ENCODE measurements at places on chromosomes 3 and 15.

DNA sequence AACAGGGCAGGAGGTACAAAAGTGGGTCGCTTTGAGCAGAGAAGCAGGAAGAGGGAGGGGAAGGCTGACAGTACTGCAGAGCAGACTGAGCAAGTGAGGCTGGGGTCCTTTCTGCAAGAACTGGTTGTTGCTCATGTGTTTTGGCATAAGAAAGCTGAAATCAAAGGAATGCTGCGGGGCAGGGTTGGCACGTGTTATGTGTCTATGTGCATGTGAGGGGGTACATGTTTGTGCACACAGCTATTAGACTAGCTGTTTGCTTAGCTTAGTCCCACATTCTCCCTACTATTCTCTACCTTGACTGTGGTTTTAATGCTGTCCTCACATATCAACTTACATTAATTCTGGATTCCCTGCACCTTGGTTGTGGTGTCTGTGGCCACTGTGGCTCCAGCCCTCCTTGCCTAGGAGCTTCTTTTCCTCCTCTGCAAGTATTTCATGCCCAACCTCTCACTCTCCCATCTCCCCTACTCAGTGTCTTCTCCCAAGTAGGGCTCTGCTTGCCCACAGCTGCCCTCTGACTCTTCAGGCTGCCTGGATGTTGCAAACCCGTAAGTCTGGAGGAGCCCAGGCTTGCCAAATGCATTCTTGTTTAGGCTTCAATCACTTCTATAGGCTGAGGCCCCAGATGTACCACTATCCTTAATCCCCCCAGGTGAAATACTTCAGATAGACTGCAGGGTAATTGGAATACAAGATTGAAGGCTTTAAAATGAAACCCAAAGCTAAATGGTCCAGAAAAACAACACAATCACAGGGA, 4.8 kb downstream of the TAGLN3 start:
- DNase-seq = no peak

DNA sequence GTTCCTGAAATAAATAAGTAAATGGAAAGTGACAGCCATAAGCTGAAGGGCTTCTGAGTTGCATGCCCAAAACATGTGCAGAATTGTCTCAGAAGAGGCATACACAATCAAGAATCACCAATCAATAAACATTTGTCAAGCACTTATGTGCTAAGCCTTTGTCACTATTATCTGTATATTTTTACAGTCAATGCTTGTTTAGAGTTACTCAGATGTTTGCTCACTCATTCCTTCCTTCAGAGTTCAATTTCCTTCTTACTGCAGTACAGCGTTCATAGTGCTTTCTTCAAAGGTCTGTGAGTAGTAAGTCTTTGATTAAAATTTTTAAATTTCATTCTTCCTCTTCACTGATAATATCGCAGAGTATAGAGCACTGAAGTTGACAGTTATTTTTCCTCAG, 17.2 kb downstream of the FOXL2NB start:
- no peak for DNase-seq

GRCh38 chr3:186974824-186975313, 44.5 kb downstream of the ST6GAL1 start:
- DNase-seq = no peak

GRCh38 chr3:46835054-46835453, 28.2 kb downstream of the MYL3 start:
- no peak for DNase-seq

- no peak for DNase-seq
These were observed 7.1 kb upstream of the SSUH2 start for GRCh38 chr3:8651418-8652323.

GRCh38 chr15:57862761-57863160, 156.2 kb downstream of the POLR2M start:
- no peak for DNase-seq

DNA sequence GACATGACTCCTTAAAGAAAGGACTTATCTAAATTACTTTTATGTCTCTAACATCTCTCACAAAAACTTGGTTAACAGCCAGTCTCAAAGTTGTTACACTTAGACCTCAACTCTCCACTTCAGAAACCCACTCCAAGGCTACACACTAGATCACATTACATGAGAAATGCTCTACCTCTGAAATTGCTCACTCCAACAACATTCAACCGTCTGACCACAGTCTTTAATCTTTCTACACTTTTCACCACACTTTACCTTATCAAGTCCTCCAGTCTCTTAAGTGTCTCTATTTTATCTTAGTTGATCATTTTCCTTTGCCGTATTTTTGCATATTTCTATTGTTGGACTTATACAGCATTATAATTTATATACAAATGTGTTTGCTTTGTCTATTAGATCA, 5.8 kb downstream of the SLC12A6 start:
- no peak for DNase-seq

DNA sequence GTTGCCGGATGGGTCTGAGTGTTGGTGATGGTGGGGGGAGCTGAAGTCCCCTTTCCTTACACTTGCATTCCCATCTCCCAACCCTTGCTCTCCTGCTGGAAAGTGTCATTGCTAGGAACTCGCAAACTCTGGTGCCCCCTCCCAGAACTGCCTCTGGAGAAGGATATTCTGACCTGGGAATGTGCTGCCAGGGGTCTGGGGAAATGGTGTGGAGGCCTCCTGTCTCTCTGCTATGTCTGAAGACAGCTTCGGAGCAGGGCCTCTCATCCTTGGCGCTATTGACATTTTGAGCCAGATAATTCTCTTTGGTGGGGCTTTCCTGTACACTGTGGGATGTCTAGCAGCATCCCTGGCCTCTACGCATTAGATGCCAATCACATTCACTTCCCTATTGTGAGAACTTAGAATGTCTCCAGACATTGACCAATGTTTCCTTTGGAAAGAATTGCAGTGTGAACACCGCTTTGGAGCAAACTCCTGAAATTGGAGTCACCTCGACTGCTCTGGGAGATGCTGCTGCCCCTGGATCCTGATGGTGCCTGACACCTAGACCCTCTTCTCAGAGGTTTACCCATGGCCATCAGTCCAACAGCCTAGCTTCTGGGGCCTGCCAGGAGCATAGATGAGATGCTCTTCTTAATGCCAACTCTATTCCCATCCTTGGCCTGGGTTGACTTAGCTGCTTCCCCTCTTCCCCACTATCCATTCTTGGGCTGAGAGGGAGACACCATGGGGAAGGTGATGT, 2.2 kb upstream of the KY start:
- no peak for DNase-seq

DNA sequence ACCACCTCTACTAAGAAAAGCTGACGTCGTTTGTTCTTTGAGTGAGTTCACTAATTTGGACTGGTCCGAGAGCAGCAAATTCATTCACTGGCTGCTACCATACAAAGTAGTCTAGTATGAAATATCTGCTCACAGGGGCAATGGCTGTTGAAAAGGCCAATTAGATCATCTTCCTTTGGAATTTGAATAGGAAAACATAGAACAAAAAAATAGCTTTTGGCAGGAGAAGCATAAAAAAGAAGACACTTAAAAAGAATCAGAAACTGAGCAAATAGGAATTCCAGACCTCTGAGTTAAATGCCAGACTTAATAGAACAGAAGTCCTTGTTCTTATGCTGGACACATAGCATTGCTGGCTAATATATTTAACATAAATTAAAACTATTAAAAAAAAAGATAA, 159.3 kb downstream of the IL1RAP start:
- DNase-seq = no peak

DNA sequence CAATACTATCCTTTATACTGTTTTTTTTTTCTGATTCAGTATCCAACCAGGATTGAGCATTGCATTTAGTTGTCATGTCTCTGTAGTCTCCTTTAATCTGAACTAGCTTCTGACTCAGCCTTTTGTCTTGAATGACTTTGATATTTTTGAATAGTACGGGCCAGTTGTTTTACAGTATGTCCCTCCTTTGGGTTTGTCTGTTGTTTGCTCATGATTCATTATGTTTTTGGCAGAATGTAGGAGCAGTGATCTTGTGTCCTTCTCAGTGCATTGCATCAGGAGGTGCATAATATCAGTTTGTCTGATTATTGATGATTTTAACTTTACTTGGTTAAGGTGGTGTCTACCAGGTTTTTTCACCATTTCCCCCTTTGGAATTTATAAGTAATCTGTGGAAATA, 20.5 kb downstream of the EXOG start:
- no peak for DNase-seq

GRCh38 chr15:93348711-93349545, 259.9 kb upstream of the RGMA start:
- no peak for DNase-seq

- no peak for DNase-seq
These were observed 423.4 kb upstream of the ATP11B start for GRCh38 chr3:182369861-182370260.

DNA sequence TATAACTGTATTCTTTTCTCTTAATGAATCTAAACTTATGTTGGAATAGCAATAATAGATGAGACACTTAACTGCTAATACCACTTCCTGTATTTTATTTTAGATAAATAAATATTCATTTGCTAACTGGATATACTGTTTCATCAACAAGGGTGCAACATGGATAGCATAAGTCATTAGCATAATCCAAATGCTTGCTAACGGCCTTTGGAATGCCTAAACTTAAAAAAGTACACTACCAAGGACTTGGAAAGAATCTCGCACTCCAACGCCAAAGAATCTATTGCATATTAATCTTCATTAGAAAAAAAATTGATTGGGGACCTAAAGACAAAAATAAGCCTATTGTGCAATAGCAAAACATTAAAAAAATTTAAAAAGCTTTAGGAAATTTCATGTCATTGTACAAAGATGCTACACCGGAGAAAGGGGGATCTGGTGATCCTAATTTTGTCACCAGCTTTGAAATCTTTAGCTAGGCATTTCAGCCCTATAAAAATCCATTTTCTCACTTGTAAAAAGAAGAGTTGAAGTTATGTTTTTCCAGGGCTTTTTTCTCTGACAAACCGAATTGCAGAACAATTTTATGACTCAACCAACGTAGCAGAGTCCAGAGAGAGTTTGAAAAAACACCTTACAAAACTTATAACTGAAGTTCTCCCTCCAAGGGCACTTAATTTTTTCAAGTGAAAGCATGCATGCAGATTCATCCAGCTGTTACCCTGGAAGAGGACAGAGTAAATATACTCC, 4.1 kb downstream of the VGLL3 start:
- no peak for DNase-seq

DNA sequence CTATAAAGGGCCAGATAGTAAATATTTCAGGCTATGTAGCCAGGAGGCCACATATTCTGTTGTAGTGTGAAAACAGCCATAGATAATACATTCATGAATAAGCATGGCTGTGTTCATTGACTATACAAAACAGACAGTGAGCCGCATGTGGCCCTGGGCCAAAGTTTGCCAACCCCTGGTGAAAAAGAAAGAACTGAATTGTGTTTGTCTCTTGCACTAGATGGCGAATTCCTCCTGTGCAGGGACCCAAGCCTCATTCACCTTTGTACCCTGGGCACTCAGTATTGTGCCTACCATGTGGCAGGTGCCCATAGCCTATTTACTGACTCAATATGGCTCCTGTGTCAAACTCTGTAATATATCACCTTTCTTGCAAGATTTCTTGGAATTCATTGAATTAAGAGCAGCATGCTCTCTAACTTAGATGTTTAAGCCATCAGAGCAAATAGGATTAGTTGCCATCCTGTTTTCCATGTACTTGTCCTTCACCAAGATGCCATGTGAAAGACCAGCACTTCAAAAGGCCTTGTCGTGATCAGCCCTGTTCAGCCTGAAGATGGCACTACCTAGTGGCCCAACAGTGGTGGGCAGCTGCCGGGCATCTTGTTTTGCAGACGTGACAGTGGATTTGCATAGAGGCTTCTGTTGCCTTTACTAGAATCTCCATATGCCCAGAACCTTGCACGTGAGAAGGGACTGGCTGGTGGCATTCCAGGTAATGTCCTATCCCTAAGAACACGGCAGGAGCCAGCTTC, 50.9 kb upstream of the CMTM7 start:
- DNase-seq = no peak

GRCh38 chr3:190222916-190223315, 99.3 kb downstream of the CLDN1 start:
- DNase-seq = no peak

DNA sequence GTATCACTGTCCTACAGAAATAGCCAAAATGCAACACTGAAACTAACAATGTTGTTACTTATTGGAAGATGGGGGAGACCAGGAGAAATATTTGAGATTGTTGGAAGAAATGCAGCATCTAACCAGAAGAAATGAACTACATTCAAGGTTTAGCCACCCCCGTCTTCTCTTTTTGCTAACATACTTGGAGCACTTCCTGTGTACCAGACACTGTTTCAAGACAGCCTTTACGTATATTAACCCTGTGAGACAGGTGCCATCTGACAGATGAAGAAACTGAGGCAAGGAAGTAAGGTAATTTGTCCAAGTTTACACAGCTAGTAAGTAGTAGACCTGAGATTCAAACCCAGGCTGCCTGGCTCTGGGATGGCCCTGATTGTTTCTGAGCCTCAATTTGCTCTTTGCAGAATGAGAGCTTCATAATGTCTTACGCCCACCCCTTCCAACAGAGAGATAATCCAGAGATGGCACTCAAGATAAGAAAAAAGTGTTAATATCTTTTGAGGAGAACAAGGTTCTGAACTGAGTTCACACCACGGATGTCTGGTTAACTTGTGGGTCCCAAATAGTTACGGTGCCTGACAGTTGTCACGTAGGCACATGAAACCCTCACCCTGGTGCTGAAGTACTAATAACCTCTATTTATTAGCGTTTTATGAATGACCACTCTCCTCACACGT, 26.1 kb downstream of the RASGRP1 start:
- no peak for DNase-seq

DNA sequence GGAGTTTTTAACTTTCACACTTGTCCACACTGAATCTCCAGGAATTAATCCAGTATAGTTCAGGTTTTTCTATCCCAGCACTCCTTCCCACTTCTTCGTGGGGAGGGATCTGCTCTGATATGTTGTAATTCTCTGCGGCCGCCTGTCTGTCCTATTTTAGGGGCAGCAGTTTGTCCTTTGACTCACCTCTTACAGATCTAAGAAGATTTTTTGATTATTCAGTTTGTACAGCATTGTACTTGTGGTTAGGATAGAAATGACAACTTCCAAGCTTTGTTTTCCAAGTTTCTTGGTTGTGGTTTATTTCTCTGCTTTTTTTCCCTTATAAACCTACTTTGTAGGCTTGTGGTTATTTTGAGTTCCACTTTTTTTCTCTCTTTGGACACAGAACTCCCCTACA, 601.7 kb downstream of the SI start:
- DNase-seq = no peak

GRCh38 chr15:40038275-40038637, 725 bp downstream of the SRP14 start:
- DNase-seq = no peak

GRCh38 chr3:25144430-25144829, 283.6 kb upstream of the RARB start:
- no peak for DNase-seq

GRCh38 chr3:82293867-82294266, 532.4 kb upstream of the GBE1 start:
- DNase-seq = no peak

DNA sequence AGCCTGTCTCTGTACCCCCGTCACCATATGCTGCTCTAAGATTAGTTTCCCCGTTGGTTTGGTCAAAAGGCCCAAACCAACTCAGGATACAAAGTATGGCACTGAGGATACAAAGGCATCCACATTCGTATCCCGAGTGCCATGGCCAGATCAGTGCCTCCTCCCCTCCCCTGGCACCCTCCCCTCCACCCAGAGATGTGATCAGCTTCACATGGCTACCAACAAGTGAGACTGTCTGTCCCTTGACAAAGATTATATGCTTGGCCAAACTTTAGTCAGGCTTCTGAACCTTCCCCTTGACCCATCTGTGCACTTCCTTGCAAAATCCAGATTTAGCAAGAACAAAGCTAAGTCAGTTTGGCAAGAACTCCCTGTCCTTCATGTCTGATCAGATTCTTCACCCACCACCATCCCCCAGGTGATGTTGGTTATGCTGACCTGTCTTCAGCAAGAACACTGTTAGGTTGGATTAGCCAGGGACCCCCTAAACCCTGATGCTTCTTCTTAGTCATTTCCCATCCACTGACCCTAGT, 61.7 kb downstream of the KLF15 start:
- DNase-seq = no peak

Data from T follicular helper cell (primary cell).